Fibroblast of upper back skin (primary cell): ENCODE measurements at places on chromosomes 5 and 9.

DNA sequence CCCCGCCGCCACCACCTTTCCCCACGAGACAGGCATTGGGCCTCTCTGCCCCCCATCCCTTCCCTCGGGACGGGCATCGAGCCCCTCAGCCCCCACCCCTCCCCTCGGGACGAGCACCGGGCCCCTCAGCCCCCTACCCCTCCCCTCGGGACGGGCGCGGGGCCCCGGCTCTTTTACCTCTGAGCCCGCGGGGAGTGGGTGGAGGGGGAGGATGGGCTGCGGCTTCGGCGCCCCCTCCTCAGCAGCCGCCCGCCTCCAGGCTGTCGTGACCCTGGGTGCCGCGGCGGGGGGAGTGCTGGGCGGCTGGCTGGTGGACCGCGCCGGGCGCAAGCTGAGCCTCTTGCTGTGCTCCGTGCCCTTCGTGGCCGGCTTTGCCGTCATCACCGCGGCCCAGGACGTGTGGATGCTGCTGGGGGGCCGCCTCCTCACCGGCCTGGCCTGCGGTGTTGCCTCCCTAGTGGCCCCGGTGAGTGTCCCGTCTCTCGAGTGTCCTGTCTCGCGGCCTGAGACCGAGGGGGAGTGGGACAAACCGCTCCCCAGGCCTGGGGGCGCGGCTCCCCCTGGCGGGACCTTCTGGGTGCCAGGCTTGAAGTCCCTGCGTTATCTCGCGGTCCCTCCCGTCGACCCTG lies 791 bp downstream of the SLC2A8 start:
- DNase-seq: no peak

DNA sequence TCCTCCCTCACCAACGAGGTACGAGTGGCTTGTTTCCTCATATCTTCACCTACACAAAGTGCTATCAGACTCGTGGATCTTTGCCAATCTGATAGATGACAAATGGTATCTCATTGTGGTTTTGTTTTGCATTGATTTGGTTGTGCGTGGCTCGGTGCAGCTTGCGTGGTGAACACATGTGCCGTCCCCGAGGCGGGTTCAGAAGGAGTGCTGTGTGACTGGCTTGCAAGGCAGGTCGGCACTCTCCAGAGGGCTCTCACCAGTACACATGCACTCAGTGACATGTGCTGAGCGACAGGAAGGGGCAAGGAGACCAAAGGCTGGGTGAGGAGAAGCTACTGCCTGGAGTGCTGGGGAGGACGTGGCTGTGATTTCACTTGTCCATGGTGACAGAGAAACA lies 95.3 kb upstream of the PITX1 start:
- DNase-seq: no peak

DNA sequence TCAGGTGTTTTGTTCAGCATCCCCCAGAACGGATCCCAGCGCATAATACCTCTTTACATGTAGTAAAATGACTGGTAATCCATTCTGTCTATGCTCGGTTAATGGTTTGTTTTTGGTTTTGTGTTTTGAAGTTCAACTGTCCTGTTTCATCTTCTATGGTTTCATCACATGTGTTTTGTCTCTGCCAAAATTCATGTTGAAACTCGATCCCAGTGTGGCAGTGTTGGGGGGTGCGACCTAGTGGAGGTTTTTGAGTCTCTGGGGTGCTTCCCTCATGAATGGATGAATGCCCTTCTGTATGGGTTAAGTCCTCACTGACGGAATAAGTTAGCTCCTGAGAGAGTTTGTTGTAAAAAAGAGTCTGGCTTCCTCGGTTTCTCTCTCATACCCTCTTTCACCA lies 317.4 kb downstream of the KDM4C start:
- DNase-seq: no peak

DNA sequence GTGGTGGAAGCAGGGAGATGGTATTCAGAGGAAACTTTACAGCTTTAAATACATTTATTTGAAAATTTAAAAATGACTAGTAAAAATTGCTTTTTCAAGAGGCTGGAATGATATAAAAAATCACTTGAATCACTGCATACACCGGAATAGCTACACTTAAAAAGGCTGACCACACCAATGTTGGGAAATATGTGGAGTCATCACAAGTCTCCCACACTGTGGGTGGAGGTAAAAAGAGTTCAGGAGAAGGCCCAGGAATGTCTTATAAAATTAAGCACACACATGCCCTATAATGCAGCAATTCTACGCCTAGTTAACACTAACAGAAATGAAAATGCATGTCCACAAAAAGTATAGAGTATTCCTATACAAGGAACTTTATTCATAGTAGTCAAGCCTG lies 198.1 kb downstream of the ROR2 start:
- peak; percentile 75 for DNase-seq

DNA sequence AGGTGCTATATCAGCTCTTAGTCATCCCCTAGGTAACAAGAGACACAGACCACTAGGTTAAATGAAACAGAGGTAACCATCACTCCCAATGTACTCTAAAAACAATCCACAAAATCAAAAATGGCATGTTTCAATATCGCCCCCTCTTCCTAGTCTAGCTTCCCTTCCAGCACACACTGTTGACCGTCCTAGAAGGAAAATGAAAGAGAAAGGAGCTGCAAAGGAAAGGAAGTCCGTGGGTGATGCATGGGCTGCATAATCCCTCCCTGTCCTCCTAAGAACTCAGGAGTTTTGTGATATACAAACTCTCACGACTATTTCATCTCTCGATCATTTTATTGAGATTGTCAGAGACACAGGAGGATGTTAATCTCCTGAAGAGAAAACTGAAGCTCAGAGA lies 101.6 kb downstream of the RFK start:
- no peak for DNase-seq
